Stimulated activated CD8-positive, alpha-beta memory T cell treated with anti-CD3 and anti-CD28 coated beads, Interleukin-4, amount 100 ng/mL, for 24 hours (primary cell): ENCODE measurements at places on chromosomes 13 and 19.

DNA sequence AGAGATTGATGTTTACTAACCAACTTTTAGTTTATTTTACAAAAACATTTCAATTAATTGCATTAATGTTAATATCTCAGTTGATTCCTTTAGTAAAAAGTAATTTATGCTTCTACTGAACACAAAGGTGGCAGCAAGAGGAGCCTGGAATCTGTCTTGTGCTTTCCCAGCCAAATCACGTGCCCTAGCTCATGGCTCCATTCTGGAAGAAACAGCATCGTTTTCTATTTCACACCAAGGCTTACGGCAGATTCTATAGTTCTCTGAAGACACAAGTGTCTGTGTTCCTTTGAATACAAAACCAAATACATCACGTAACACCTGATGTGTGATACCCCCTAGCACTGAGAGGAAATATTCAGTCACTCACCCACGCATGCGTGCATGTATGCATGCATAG, 346.1 kb upstream of the MIR17HG start:
- no peak for DNase-seq

DNA sequence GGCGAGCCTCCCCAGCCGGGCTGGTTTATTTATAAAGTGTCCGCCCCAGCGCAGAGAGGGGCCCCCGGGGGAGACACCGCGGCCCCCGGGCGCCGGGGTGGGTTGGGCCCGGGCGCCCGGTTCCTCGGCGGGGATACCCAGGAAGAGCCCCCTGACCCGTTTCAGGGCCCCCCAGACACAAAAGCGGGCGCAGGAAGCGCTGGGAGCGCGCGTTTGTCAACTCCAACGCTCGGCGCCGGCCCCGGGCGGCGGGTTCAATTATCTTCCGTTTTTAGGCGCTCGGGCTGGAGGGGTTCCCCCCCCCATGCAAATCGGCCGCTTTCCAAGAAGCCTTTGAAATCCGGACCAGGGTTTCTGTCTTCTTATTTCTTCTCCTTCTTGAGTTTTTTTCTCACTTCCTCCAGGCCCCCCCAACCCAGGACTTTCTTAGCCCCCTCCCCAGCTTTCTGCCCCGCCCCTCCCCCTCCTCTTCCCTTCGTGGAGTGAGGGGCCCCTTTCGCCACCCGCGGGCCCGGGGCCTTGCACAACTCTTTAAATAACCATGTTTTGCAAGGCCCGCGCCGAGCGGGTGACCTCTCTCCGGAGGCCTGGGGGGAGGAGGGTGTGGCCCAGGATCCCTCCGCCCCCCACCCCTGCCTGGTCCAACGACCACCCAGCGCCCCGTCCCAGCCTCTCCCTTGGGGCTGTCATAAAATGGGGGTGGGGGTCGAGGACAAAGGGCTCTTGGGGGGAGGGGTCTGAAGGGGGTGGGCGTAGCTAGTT, 935 bp downstream of the ARID3A start:
- DNase-seq, result no peak

DNA sequence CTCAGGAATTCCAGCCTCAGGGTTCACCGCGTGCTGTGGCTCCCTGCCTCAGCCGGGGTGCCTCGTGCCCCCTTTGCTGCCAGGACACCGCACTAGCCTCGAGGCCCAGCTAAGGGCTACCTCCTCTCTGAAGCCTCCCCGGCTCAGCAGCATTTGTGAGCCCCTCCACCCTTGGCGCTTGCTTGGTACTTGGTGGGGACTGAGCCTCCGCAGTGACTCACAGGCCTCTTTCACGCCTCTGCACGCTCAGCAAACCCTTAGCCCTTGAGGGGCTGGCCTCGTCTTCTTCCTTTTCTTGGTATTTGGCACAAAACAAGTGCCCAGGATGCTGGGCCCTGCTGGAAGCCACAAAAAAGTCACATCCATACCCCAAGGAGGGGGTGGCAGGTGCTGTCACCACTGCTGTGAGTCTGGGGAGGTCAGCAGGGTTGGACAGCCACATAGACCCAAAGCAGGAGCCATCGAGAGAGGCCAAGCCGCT, 85.4 kb upstream of the TM9SF2 start:
- no peak for DNase-seq

DNA sequence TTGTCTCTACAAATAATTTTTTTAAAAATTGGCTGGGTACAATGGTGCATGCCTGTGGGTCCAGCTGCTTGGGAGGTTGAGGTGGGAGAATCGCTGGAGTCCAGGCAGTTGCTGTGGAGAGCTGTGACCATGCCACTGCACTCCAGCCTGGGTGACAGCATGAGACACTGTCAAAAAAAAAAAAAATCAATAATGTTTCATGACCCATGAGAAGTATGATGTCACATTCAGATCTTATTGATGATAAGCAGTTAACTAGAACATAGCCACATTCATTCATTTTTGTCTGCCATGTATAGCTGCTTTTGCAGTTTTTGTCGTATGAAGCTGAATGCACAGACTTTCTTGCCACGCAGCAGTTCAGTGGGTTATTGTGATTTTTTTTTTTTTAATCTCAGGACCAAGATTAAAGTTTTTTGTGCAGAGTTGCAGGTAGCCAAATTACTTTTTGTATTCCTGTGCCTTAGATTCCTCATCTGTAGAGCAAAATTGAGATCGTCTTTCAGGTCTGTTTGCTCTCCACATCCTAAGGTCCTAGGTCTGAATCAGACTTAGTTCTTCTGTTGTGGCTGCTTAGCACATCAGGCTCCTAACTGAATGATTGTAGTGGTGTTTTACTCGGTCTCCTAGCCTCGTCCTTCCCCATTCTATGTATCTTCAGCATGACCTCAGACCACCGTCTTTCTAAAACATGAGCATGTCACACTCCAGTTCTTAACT, 145.2 kb downstream of the GGACT start:
- DNase-seq, result no peak

- DNase-seq, result no peak
These were observed 46.1 kb upstream of the GPC6 start for GRCh38 chr13:93180356-93180969.

- DNase-seq, result no peak
These were observed 1367.5 kb upstream of the PCDH9 start for GRCh38 chr13:68597641-68598040.

- no peak for DNase-seq
These were observed 37.3 kb downstream of the KL start for GRCh38 chr13:33053397-33054066.
